K562 (cell line): ENCODE measurements at places on chromosomes 2 and 18. TPM values are rescaled to one million over a fixed set of nuclear protein-coding genes. Genes with fewer than 3 reads are reported as not detected.
A peak's percentile ranks its signal among the peaks of the same experiment; 100 is the strongest.

- no peak for DNase-seq
Observed at GRCh38 chr2:54601339-54601738, 122.1 kb upstream of the EML6 start.

DNA sequence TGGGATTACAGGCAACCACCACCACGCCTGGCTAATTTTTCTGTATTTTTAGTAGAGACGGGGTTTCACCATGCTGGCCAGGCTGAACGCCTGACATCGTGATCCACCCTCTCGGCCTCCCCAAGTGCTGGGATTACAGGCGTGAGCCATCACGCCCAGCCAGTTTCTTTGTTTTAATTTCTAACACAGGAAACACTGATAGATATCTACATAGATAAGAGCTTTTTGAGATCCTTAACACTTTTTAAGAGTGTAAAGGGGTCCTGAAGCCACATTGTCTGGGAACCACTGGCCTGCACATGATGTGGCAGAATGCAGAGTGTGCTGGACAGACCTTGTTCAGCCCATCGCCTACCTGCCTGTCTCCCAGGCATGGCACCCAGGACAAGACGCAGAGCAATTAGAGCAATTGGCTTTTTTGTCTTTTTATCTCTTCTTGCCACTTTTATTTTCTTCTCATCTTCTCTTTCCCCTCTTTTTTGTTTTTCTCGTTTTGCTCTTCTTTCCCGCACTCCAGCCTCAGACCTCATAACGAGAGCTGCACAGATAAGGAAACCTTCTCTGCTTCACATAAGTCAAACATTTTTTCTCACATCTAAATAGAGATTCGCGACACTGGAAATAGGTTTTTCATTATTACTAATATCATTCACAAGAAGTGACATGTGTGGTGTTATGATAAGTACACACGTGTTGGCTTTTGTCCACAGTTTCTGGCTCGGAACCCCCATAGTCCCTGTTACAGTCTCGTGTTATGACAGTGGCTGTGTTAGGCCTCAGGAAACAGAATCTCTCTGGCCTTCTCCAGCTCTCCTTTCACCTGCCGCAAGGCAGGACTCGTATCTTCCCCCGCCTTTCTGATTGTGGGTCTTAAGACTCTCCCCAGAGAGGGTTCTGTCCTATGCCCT lies 25.2 kb upstream of the GPR55 start:
- DNase-seq = no peak

ITGB6 gene
- not detected in 2 replicates for polyA plus RNA-seq

CPLX4 gene
- polyA plus RNA-seq = not detected in 2 replicates

- no peak for DNase-seq
Observed at GRCh38 chr2:102826904-102827303, 65.1 kb downstream of the TMEM182 start.

GRCh38 chr2:130341562-130342019 lies 1.1 kb upstream of the IMP4 start:
- peak; percentile 35 for DNase-seq

- DNase-seq = no peak
Observed at GRCh38 chr18:73199151-73199550, 331.4 kb upstream of the NETO1 start.

DDX18 gene
- polyA plus RNA-seq = 91.8 and 100 TPM in 2 replicates

DNA sequence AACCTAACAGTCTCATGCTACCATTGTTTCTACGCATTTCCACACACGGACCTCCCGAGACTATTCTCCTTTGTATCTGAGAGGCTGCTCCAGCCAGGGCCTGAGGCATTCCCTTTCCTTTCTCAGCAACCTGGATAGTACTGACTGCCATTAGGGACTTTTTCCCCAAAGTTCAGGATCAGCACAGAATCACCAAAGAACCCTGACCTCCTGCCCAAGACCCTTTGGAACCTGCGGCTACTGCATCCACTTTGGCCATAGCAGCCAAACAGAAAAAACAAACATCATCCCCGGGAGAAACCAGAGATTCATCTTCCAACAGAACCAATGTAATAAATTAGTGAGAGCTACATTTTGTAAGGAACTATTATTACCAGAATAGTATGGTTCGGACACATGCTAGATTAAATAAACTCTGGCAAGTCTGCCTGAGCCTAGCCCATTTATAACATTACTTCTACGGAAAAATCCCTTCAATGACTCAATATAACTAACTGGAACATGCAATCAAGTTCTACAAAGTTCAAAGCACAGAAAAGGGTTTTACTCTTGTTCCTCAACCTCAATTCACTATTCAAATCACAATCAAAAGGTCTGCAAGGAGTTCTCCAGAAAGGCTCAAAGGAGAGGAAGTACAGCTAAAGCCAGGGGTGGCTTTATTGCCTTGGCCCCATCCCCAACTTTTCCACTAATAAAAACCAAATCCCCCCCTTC lies 51.8 kb downstream of the LPIN2 start:
- no peak for DNase-seq

DNA sequence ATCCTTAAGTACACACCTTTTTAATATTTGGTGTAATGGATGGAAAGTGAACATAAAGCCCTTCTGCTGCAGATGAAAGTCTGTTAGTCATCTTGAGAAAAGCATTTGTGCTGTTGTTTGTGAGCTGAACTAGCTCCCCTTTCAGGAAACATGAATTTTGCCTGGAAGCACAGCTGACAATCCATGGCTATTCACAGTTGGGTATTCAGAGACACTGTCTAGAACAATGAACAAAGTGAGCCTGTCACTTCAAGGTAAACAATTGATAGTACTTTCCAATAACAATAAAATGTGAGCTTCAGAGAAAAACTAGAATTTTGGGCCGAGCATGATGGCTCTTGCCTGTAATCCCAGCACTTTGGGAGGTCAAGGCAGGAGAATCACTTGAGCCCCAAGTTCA lies 6.8 kb upstream of the EFHD1 start:
- no peak for DNase-seq

MERTK gene
- 0.74 and 1.3 TPM in 2 replicates for polyA plus RNA-seq

DNA sequence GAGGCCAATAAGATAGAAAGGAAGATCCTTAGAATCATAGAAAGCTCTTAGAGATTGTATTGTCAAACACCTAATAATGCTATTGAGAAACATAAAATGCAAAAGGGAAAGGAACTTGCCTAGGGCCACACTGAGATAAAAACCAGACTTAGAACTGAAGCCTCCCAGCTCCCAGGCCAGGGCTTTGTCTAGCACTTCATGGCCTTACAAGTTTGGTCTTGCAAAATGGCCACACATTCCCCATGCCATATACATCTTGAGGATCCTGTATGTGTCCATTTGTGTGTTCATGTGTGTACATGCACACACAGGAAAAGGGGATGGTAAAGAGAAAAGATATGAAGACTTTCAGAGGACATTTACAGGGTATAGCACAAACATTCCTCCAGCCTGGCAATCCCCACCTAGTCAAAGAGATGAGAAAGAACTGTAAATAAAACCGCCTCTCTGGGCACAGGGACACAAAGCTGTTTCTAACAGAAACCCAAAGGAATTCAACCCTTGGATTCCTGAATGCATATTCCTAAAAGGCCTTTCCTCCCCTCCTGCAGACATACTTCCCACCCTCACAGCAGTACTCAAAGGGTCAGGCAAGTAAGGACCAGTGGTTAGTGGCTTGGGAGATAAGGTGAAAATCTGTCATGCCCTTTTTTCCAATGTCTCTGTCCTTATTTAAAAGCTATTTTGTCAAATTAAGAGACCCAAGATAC lies 99.7 kb upstream of the KLHL29 start:
- DNase-seq = no peak

GRCh38 chr2:108971661-108972566 lies 17.1 kb downstream of the EDAR start:
- no peak for DNase-seq

CDH19 gene
- not detected in 2 replicates for polyA plus RNA-seq

LAMA1 gene
- polyA plus RNA-seq = not detected in 2 replicates

DNA sequence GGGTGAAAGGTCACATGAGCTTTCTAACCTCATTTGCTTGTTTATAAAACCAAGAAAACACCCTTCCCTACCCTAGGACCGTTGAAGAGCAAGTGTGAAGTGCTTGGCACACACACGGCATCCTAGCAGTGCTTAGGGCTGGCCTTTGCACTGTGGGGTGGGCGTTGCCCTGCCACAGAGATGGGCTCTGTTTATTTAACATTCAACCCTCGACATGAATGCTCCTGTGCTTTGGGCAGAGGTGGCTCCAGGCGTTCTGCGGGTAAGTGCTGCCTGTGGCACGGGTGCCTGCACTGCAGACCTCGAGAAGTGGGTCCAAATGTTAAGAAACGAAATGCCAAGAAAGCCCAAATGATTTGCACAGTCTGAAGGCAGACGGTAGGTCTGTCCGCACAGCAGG lies 170.1 kb downstream of the FHOD3 start:
- DNase-seq = no peak

UGT1A3 gene
- not detected in 2 replicates for polyA plus RNA-seq

DNA sequence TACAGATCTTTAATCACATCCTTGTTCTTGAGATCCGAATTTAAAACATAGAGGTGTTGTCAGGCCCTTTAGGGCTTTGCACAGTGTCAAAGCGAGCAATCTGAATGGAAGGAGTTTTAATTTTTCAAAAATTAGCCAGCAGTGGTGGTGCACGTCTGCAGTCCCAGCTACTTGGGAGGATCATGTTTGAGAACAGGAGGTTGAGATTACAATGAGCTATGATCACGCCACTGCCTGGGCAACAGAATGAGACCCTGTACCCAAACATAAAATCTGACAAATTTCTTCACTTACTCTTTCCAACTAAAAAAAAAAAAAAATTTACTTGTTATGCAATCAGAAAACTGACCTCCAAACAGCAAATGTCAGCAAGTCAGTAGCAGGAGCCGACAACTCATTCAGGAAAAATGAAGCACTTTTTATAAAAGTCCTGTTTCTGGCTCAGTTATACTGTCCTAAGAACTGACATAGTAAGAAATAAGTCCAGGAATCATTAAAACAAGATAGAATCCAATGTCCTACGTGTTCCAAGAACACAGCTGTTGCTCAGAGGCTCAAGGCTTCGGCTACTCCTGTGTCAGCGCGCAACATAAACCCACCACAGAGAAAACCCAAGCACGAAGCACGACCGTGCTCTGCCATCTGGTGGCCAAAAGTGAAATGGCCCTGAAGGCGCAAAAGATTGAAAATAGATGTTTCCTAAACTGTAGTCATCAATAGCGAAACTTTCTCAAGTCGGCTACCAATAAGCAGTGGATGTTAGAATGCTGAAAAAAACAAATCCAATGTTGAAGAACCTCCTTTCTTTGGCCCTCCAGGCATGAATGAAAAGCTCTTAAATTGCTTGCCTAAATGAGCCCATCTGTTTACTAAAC lies 138.1 kb downstream of the INO80D start:
- peak; percentile 42 for DNase-seq

GRCh38 chr2:56291711-56292110 lies 107.9 kb downstream of the CCDC85A start:
- no peak for DNase-seq

PIKFYVE gene
- 11.5 and 11.8 TPM in 2 replicates for polyA plus RNA-seq

GREB1 gene
- polyA plus RNA-seq = 0.58 and 0.86 TPM in 2 replicates

ATG9A gene
- 23.4 and 35.3 TPM in 2 replicates for polyA plus RNA-seq

DNA sequence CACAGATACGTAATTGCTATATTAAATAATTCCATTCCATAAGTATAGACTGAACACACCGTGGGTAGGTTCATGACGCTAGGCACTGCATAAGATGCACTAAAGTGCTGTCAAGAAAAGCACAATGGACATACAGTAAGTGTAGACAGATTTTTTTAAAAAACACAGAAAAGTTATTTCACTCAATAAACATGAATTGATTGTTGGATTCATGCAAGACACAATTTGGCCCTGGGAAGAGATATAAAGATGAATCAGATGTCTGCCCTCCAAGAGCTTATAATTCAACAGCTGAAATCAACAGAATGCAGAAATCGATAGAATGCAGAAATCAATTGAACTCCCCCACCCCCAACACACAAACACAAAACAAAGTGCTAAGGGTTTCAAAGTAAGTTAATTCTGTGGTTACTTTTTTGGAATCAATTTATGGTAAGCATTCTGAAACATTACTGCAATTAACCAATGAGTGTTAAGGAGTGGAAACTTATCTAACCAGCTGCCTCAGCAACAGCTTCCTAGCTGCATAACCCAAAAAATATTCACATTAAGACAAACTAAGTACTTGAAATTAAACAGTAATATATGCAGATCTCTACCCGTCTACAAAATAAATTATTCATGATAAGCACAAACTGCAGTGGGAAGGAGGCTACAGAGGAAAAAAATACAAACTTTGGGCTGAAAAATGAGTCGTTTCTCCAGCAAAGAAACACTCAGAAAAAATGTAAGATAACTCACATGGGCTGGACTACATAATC lies 1.6 kb downstream of the NBAS start:
- DNase-seq = peak; percentile 29

GRCh38 chr18:8506251-8507049 lies 102.8 kb upstream of the RAB12 start:
- DNase-seq = no peak

- DNase-seq = no peak
Observed at GRCh38 chr2:71962911-71963694, 184.6 kb downstream of the CYP26B1 start.

DNA sequence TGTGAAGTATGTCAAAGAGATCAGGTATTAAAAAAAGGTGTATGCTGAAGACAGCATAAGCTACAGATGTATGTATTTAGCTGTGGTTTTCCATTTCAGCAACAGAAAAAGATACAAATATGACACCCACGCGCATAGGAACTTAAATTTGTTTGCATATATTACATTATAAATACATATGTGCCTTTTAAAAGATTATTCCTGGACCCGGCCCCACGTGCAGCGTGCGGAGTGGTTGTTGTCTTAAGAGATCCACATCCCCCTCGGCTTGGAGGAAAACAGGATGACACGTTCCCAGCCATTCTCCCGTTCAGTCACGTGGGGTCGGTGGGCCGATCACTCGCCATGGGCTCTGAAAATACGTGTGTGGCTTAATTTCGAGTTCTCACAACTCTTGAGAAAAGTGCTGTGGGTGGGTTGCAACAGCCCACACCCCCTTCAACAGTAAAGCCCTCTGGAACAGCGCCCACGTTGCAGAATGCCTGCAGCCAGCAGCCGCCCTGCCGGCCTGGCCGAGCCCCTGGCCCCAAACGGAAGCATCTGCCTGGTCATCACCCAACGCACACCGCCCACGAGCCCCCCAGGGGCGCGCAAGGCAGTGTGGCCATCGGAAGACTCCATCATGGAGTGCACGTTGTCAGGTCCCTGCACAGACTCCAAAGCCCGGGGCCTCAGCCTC lies 18.6 kb upstream of the KCNG2 start:
- DNase-seq = no peak

SH3BP4 gene
- 0.03 TPM in 1 of 2 replicates, not detected in the other for polyA plus RNA-seq

DNA sequence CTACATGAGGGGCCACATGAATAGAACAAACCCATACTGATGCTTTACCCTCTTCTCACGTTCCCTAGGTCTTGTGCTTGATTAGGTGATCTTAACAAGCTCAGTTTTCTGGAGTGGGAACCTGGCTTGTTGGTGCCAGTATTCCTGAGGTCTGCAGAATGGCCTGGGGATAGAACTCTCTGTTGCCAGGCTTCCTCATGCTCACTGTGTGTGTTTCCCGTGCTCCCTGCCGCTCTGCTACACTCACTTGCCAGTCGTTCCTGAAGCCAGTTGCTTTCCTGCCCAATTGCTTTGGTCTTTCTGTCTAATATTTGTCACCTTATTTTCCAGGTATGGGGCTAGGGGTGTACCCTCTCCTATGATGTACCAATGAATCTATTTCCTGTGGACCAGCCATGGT lies 2111.5 kb upstream of the PIK3C3 start:
- DNase-seq = no peak
